GM20000 (cell line): ENCODE measurements at places on chromosomes 13 and 19.

- DNase-seq: no peak
Measured at GRCh38 chr13:81738364-81738763, 1397.4 kb upstream of the SPRY2 start.

GRCh38 chr13:99352351-99353245 is 45.4 kb upstream of the GPR183 start:
- no peak for DNase-seq

GRCh38 chr13:37806666-37807065 is 62.9 kb downstream of the TRPC4 start:
- DNase-seq: no peak

DNA sequence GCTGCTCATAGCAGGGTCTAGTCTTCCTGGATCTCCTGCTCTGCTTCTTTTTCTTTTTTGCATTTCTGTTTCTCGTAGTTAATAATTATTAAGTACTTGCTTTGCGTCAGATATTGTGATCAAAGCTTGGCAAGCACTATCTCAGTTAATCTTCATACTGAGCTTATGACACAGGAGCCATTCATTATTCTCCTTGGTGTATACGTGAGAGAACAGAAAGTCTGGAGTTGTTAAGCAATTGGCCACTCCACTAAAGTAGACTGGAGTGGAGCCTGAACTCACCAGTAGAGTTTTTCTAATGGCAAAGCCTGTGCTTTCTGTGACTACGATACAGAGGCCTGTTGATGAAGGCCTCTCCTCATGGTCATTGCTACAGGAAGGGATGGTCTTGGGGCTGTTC is 285.9 kb downstream of the RFC3 start:
- DNase-seq: no peak

- no peak for DNase-seq
Measured at GRCh38 chr13:50788551-50789210, 54.8 kb downstream of the DLEU7 start.

- DNase-seq: no peak
Measured at GRCh38 chr19:51272183-51272810, 21.4 kb downstream of the SIGLECL1 start.

DNA sequence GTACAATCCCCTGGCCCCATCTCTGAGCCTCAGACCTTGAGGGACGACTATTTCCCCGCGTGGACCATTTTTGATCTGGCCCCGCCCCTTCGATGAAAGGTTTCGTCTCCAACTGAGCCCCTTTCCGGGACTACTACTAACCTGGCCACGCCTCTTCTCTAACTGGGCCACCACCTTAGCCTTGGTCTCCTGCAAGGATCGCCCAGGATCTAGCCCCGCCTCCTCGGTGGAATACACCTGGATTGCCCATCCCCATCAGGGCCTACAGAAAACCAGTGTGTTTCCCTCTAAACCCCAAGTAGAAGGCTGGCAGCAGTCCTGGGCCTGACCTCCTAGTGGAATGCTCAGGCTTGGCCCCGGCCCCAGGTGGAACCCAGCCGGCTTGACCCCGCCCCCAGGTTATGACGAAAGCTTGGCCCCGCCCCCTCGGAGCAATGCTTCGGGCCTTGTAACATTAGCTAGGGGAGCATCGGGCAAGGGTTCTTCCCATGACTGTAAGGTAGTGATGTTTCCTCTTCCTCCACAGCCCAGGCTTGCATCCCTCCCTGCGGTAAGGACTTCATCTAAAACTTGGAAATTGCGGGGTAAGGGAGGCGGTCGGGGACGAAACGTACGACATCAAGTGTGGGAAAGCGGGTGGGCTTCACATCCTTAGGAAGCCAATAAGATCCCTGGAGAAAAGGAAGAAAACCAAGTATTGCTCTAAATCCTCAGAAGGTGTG is 9.1 kb downstream of the SPACA6 start:
- no peak for DNase-seq

DNA sequence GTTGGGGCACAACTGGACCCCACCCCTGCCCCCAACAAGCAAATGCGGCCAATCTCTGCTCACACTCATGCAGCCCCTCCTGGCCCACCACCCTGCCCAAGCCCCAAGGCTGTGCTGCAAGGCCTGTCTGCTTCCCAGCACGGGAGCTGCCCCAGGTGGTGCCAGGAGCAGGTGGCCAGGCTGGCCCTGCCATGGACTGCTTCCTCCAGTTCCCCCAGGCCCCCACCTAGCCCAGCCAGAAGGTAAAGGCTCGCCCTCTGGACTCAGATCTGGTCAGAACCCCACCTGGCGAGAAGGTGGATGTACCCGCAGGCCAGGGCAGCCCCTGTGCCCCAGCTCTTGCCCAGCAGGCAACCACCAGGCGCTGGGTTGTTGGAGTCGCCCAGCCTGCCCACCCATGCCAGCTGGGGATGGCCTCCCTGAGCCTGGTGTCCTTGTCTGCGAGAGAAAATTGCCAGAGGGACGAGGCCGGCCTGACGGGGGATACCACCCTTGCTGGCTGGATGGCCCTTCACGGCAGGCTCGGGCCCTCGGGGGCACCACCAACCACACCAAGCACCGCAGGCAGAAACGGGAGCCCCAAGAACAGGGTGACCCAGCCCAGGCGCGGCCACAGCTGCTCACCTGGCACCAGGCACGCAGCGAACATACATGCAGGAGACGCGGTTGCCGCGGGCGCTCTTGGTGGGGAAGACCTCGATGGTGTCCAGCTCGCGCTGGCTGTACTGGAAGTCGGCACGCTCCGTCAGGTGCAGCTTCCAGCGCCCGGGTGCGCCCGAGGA is 4.5 kb downstream of the ABHD17A start:
- DNase-seq: no peak

GRCh38 chr13:30158774-30159445 is 148.4 kb downstream of the KATNAL1 start:
- no peak for DNase-seq

DNA sequence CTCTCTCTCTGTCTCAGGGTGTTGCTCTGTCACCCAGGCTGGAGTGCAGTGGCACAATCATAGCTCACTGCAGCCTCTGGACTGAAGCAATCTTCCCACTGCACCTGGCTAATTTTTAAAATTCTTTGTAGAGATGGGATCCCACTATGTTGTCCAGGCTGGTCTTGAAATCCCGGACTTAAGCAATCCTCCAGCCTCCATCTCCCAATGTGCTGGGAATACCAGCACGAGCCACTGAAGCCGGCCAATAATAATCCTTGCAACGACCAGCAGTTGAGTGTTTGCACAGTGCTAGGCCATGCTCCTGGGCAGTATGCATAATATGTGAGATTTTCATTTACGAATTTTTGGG is 640 bp upstream of the EPOR start:
- no peak for DNase-seq

GRCh38 chr13:99601535-99601934 is 100.3 kb downstream of the TM9SF2 start:
- DNase-seq: no peak

DNA sequence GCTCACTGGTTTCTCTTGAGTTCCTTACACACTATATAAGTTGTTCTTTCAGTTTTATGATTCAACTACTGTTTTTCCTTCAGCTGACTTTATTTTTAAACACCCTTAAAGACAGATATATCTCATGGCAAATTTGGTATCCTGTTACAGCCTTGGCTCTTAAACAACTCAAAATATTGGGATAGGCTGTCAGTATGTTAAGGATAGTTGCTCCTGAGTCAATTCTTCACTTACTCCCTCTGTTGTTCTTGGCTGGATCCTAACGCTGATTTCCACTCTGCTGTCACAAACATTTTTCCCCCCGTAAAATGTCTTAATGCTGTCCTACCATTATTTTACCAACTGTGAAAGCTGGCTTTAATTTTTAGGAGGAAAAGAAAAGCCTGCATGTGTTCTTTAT is 1.2 kb downstream of the KCNRG start:
- DNase-seq: no peak

- DNase-seq: no peak
Measured at GRCh38 chr13:101013245-101013644, 338.6 kb upstream of the TMTC4 start.

GRCh38 chr19:35278578-35279284 is 3.6 kb upstream of the HAMP start:
- no peak for DNase-seq
